Right atrium auricular region (tissue), 2 donors: ENCODE measurements at places on chromosomes 12 and 14.

DNA sequence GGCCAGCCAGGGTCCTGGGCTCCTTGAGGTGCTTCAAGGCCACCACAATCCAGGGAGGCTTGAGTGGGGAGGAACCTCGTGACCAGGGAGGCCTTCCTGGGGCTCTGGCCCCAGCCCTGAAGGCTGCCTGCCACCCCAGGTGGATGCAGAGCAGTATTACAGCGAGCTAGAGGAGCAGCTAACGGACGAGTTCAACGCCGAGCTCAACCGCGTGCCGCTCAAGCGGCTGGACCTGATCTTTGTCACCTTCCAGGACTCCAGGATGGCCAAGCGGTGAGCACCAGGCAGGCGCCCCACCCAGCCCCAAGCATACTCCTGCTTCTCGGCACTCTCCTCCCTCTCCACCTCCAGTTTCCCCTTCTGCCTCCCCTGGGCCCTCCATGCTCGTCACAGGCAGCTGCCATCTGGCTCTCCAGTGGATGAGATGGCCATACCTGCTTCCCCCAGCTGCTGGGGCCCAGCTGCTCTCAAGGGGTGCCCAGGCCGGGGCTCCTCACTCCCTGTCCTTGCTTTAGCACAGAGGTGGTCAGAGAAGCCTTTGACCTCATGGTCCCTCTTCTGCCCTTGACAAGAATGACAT is 30.6 kb downstream of the NGB start:
- no peak for DNase-seq

DNA sequence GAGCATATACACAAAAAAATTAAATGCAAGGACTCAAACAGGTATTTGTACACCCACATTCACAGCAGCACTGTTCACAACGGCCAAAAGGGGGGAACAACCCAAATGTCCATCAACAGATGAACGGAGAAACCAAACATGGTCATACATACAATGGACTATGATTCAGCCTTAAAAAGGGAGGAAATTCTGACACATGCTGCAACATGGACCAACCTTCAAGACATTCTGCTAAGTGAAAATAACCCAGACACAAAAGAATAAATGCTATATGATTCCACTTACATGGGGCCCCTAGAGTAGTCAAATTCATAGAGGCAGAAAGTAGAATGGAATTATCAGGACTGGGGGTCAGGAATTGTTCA is 29.5 kb downstream of the ACTN1 start:
- no peak for DNase-seq

DNA sequence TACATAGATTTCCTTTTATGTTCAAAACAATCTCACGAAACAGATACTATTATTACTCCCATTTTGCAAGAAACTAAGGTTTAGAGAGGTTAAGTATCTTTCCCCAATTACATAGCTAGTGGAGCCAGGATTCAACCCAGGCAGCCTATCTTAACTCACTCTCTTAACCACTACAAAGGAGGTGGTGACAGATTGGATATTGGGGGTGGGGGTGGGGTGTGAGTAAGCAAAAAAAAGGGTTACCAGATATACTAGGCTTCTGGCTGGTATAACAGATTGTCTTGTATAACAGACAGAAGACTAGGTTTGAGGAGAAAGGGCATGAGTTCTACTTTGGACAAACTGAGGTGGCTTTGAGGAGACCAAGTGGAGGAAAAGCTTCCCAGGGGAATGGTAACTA is 2.1 kb downstream of the GMFB start:
- no peak for DNase-seq

DNA sequence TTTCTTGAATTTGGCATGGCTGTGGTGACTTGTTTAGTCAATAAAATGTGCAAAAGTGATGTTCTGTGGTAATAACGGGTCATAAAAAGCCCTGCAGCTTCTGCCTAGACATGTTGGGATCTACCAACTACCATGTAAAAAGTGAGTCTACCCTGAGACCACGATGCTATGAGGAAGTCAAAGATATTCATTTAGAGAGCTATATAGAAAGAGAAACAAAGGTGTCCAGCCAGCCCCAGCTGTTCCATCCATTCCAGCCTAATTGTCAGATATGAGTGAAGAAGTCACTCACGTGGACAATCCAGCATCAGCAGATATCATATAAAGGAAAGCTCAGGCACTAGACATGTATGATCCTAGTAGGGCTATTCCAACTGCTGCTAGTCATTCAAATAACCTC is 117.2 kb upstream of the SSTR1 start:
- DNase-seq: no peak

DNA sequence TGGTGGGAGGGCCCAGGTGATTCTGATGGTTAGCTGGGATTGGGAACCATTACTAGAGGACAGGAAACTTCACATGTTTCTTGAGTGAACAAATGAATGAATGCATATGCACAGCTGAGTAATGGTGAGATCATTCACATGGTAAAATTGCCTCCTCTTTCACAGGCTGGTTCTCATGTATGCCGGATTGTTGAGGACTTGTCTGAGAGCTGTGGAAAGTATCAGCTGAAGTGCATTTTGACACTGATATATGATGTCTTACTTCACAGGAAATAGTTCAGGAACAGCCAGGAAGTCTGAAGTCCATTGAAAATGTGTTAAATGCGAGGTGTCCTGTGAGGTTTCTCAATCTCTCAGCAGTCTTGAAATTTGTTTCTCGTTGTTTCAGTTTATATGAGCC is 77.6 kb upstream of the DACT1 start:
- DNase-seq: no peak

DNA sequence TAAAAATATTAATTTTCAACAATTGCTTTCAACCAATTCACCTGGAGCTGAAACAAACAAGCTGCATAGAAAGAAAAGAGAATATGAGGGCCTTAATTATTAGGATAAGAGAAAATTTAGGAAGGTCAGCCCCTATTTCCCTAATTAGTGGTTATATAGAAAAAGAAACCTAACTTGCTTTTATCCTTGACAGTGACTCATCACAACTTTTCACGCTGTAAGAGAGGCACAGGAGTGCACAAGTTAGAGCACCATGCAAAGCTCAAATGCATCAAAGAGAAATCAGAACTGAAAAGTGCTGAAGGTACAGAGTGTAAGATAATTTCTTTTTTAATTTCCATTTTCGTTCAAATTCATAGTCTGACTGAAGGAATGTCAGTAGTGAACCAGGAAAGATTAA is 4.7 kb downstream of the CLEC4D start:
- no peak for DNase-seq

- no peak for DNase-seq
Observed at GRCh38 chr12:65649126-65649525, 175.2 kb upstream of the HMGA2 start.

- peak; percentile 86 for DNase-seq
Observed at GRCh38 chr14:61103541-61104339, 122.7 kb downstream of the SLC38A6 start.

GRCh38 chr12:26870491-26871419 is 37.8 kb upstream of the ITPR2 start:
- DNase-seq: no peak
